HS-27A (cell line): ENCODE measurements at places on chromosomes 3 and 15.

- DNase-seq: peak; percentile 35
These were observed 3.3 kb downstream of the TUBGCP5 start for GRCh38 chr15:23035964-23036566.

GRCh38 chr3:18402239-18402799 lies 22.8 kb downstream of the SATB1 start:
- no peak for DNase-seq

DNA sequence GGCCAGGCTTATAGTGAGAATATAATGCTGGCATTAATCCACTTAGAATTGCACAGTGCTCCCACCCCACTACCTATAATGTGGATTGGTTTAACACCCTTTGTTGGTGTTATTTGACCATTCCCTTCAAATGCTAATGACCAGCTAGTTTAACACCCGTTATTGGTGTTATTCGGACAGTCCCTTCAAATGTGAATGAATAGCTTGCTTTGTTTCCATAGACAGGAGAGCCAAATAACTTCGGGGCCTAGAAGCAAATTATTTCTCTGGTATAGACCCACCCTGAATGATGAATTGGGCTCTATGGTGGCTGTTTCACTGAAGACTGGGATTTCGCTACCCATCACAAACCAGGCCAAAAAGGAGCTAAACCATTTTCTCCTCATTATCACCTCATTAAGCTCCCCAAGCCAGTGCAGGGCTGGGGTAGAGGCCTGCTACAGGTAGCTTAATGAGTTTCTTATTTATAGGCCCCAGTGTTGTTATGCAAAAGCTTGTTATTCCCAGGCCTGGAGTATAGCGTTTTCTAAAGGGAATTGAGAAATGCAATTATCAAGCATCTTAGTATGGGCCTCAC lies 494.1 kb upstream of the DPH6 start:
- DNase-seq: no peak

GRCh38 chr3:109644746-109645145 lies 307.4 kb upstream of the DPPA4 start:
- DNase-seq: no peak

GRCh38 chr3:50554553-50554952 lies 13.0 kb downstream of the C3orf18 start:
- DNase-seq: no peak

GRCh38 chr15:66780172-66780972 lies 78.3 kb downstream of the SMAD6 start:
- DNase-seq: peak; percentile 64

GRCh38 chr3:112770032-112770626 lies 76.5 kb downstream of the CD200R1L start:
- no peak for DNase-seq

- no peak for DNase-seq
These were observed 10.9 kb downstream of the ARL6IP5 start for GRCh38 chr3:69095636-69096035.

- no peak for DNase-seq
These were observed 675.4 kb upstream of the SGO1 start for GRCh38 chr3:20861454-20861853.

GRCh38 chr3:138649134-138649533 lies 40.6 kb downstream of the FAIM start:
- DNase-seq: no peak

GRCh38 chr15:66830358-66830757 lies 128.3 kb downstream of the SMAD6 start:
- peak; percentile 64 for DNase-seq

DNA sequence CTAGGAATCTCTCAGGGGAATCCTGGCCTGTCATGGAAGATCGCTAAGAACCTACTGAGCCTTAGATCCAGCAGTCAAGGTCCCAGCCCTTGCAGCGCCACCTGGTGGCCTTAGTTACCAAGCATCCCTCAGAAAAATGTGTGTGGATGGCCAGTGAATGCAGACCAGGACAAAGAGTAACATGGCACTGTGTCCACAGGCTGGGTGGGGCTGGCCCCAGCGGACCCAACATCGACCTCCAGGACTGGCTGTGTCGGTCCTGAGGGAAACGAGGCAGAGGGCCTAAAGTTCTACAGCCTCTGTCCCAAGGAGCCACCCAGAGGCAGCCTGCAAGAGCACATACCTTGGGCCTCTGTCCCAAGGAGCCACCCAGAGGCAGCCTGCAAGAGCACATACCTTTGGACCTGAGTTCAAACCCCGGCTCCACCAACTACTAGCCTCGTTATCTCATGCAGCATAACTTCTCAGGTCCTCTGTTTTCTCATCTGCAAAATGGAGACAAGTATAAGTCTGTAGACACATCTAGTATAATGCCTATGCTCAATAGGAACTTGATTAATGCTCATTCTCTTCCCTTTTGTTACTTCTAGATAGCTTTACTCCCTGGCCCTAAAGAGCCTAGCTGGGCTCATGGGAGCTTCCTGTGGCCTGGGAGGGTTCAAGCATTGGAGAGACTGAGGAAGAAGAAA lies 57.5 kb upstream of the HERC1 start:
- peak; percentile 66 for DNase-seq

- no peak for DNase-seq
These were observed 2.4 kb downstream of the CCNDBP1 start for GRCh38 chr15:43187544-43188155.

DNA sequence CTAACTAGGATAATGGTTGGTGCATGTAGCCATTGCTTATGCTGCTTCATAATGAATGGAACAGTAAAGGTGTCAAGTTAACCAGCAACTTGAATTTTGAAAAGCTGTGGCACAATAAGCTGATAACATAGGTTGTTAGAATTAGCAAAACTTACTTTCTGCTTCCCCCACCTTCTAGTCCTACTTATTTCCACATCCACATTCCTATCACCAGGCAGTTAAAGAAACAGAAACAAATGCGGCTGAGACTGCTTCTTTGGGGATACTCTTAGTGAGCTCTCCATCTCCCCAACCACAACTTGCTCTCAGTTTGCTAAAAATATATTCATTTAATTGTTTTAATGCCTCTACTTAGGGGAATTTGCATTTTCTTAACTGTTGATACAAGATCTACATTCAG lies 215.1 kb downstream of the TIGIT start:
- DNase-seq: no peak

DNA sequence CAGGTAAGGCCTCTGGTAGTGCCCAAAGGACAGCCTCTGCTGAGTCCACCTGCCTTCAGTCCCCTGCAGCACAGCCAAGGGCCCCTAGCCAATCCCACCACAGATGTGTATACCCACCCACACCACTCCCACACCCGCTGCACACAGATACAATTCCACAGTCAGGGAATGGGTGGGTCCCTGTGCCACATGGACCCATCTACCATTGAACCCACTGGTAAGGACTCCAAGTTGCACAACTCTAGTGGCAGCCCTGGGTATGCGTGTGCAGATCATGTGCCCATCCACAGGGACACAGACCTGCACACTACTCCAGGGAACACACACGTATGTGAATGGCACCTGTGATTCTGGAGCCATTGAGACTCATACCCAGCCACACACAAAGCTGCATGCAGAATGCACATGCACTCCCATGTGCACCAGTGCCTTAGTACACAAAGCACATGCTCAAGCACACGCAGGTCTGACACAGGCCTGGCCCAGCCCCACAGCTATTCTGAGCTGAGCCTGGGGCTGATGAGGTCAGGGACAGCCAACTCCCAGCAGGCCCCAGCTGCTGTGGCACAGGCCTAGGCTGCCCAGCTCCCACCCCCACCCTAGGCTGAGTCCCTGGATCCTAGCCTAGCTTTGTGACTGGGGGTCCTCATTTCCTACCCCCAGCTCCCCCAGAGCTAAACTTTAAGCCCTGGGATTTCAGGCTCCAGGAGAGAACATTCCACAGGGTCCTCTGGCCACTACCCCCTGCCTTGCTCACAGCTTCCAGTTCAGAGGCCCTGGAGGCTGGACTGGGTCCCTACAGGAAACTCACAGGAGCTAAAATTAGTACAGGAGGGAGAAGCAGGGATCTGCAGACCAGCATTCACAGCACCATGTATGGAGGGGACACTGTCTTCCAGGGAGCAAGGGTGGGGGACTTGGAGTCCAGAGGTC lies 2.7 kb upstream of the ALS2CL start:
- DNase-seq: no peak

GRCh38 chr3:171072432-171072831 lies 45.9 kb upstream of the SLC2A2 start:
- DNase-seq: no peak

- DNase-seq: no peak
These were observed 27.9 kb upstream of the SV2B start for GRCh38 chr15:91072161-91072560.

- DNase-seq: no peak
These were observed 49.5 kb downstream of the CCDC12 start for GRCh38 chr3:46926871-46927717.

- DNase-seq: no peak
These were observed 271.7 kb downstream of the PDZRN3 start for GRCh38 chr3:73352841-73353645.

- DNase-seq: no peak
These were observed 34.0 kb upstream of the ZNF280D start for GRCh38 chr15:56767315-56767714.

DNA sequence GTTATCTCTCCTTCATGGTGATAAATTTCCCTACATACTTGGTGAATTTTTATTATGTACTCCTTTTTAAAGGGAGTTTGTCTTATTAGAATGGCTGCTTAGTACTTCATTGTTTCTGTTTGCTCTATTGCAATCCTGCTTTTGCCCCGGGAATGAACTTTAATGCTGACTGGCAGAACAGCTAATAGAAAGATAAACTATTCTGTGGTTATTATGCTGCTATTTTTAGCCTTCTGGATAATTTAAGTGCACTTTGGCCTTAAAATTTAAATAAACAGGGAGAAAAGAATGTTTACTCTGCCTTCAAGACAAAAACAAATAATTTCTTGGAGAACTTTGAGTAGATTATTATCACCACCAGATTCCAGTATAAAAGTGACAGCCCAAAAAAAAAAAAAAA lies 413.8 kb upstream of the CCDC54 start:
- no peak for DNase-seq

DNA sequence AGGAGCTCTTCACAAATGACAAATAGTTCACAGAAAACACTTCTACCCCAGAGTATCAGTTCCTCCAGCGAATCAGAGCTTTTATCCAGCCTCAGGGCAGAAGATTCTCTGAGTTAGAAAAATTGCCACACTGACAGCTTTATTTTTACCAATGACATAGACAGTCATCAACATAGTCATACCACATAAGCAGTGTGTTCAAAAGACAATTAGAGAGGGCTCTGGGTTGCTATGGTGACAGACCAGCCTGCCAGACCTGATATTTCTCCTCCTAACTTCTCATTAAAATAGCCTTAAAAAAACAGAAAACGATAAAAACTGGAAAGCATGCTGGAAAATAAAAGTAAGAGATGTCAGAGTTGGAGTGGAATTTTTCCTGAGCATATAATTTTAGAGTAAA lies 45.9 kb upstream of the COL6A5 start:
- no peak for DNase-seq

- DNase-seq: no peak
These were observed 47.2 kb upstream of the PXYLP1 start for GRCh38 chr3:141184430-141184829.

DNA sequence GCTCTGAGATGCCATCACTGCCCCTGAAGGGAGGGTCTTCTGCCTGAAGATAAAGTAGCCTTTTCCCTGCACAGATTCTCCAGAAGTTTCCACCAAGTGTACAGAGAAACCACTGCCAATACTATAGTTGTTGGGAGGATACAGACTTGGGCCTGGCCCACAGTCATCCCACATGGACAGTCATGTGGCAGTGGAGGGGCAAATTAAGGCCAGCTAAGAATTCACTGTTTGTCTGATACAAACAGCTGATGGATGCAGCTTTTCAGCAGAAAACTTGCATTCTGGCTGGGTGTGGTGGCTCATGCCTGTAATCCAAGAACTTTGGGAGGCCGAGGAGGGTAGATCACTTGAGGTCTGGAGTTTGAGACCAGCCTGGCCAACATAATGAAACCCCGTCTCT lies 22.1 kb downstream of the HOMER2 start:
- no peak for DNase-seq

DNA sequence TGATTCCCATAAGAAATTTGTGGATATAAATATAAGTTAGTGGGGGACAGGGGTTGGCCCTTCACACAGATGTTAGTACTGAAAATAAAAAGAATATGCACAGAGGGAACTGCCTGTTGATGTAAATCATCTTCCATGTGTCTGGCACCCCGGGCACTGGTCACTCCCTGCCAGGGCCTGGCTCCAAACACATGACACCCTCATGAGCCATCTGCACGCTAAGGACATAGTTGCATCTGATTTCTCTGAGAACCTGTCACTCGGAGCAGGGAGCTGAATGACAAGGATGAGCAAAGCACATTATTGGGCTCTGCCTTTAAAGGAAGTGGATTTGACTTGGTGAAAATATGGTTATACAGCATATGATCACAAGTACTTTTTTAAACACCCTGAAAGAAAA lies 66.2 kb upstream of the TSC22D2 start:
- no peak for DNase-seq

GRCh38 chr3:46672349-46672695 lies 21.2 kb downstream of the ALS2CL start:
- DNase-seq: no peak

DNA sequence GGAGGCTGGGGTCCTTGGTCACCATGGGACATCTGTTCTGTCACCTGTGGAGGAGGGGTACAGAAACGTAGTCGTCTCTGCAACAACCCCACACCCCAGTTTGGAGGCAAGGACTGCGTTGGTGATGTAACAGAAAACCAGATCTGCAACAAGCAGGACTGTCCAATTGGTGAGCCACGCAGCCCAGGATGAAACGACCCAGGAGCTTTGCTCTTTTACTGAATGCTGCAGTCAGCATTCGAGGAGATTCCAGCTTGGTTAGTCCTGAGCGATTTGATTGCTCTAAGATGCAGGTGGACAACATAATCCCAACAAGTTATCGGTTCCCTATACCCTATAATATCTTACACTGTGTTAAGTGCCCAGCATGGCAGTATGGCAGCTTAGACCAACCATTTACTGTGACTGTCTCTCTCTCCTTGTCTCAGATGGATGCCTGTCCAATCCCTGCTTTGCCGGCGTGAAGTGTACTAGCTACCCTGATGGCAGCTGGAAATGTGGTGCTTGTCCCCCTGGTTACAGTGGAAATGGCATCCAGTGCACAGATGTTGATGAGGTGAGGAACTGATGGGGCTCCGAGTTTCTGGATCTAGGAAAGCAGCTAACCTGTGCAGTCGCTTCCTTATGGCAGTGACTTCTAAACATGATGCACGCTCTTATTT lies 7.8 kb downstream of the THBS1 start:
- DNase-seq: no peak

DNA sequence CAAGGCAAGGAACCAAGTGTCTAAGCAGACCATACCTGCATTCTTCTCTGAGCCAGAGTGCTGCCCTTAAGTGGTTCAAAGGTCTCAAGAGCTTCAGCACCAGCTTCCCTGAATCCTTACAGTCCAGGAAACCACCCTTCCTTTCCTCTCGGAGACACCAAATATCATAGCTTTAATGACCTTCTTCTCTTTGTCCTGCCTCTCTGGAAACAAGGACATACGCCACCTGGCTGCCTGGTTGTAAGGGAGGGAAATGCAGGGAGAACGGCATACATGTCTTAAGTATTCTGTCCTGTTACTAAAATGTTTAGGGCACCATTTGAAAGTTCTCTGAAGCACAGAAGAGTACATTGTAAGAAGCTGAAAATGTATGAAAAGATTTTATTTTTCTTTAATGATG lies 155.6 kb upstream of the ARRDC4 start:
- no peak for DNase-seq
